ENCODE measurements at places on chromosomes 11 and 22.

- no peak for DNase-seq
These were observed 2.5 kb downstream of the OR56B4 start for GRCh38 chr11:6110011-6110410.

DNA sequence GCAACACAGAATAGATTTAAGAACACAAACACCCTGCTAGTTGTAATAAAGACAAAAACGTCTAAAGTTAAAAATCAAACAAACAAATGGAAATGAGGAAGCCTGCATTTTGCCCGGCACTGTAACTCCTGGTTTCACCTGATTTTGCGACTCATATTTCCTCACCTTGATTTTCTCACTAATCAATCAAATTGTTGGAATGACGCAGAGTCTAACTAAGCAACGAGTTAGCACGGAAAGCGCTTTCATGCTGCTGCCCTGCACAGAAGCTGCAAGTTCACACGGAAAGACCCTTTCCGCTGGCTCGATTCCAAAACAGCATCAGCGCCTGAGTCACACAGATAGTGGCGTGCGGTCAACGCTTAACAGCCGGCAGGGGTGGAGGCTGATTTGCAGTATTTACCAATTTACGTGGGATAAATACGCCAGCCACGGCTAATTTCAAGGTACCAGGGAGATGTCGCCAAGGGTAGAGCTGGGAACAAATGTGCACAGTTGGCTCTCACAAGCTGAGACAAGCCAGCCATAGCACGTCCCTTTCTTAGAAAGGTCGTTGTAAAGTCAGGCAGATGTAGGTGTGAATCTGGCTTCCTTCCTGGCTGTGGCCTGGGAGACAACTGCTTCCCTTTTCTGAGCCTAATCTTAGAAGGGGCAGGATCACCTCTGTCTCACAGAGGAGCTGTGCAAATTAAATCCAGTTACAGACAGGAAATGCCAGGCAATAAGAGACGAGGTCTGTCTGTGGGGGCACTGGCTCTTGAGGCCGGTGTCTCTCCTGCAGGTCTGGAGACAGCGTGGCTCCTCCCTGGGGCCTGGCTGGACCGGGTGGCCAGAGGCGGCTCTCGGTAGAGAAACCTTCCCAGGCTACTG, 76.9 kb upstream of the TTLL12 start:
- DNase-seq, result peak; percentile 77

DNA sequence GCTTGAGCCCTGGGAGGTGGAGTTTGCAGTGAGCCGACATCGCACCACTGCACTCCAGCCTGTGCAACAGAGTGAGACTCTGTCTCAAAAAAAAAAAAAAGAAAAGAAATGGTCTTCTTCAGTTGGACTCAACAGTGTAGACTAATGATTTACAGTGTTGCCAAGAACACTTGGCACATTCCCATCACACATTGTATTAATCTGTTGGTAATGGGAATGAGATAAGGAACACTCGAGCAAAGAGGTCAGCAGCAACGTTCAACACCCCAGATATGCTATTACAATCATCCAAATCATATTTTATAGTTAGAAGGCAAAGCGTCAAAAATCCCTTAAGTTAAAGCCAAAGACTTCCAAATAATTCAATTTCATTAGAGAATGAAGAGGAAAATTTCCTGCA, 14.5 kb downstream of the CDON start:
- no peak for DNase-seq

GRCh38 chr11:82229341-82229740, 504.3 kb downstream of the FAM181B start:
- DNase-seq, result no peak

GRCh38 chr22:50112151-50113118, 22.6 kb downstream of the MOV10L1 start:
- no peak for DNase-seq

DNA sequence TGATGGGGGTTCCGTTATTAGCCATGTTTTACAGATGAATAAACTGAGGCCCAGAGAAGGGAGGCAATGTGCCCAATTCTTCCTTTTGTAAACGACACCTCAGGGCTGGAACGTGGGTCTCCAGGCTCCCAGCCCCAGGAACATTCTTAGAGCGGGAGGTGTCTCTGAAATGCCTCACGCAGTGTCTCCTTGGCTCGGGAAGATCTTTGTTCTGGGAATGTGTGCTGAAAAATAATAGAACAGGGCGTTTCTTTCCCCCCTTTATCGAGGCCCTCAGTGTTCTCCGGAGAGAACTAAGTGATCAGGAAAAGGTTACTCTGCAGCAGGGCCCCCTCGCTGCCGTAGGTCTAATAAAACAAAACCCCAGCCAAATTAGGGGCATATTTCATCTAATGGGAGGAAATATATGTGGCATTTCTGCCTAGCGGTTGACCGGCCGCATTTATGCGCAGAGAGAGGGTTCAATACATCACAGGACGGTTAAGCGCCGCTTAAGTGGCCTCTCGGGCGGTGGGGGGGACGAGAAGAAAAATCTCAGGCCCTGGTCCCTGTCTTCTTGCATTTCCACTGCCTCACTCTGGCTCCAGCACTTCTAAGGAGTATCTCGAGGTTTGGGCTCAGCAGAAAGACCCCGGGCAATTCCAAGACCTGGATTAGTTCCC, 564.3 kb downstream of the MN1 start:
- no peak for DNase-seq

DNA sequence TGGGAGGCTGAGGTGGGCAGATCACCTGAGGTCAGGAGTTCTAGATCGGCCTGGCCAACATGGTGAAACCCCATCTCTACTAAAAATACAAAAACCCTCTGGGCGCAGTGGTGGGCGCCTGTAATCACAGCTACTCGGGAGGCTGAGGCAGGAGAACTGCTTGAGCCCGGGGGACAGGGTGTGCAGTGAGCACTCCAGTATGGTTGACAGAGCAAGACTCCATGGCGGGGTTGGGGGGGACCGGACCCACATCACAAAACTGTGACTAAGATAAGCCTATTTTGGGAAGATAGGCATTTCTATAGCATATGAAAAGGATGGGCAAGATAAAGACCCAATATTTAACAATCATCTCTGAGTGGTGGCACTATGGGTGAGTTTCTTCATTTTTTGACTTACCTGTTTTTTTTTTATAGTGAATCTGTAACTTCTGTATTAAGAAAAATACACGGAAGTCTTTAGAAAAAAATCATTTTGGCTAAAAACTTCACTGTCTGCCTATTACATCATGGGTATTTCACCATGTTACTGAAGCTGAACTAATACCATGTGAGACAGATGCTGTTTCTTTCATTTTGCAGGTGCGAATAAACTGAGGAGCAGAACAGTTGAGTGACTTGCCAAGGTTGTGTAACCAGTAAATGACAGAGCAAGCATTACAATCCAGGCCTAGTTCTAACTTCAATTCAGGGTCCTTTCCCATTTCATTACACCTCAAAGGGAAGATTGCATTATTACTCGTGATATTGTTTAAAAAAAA, 2.5 kb downstream of the CELF1 start:
- DNase-seq, result no peak

DNA sequence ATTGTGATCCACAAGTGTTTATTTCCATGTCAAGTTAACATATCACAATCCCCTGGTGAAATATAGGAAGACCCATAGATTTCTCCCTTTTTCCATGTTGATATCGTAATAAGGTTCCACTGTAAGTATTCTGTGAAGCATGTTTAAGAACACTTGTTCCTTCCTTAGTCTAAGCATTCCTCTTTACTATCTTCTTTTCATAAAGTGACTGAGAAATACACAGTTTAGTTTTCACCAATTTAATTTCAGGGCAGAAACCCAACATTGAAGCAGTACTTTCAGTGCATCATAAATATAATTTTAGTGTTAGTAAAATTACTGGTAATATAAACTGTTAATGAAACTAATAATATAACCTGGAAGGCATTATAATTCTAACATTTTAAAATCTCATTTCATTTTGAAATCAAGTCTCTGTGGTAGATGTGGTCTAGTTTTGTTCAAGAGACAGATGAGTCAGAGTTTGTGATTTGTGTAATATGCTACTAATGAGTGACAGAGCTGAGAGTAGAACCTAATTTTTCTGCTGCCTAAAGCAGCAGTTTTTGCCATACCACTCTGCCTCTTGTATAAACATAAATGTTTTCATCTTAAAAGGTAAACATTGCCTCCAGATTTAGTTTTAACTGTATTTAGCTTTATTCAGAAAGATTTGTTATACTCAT, 79.4 kb downstream of the ATM start:
- DNase-seq, result no peak

Measured in GM12891 (cell line).